ENCODE measurements at places on chromosomes 1 and 21. TPM values are rescaled to one million over a fixed set of nuclear protein-coding genes. Genes with fewer than 3 reads are reported as not detected.

PDC gene
- not detected for polyA plus RNA-seq

ESPN gene
- 10.1 TPM for polyA plus RNA-seq

ZNF648 gene
- polyA plus RNA-seq = 0.17 TPM

SMYD2 gene
- polyA plus RNA-seq = 18.3 TPM

OPRD1 gene
- polyA plus RNA-seq = not detected

NBPF20 gene
- polyA plus RNA-seq = 0.07 TPM

SRRM1 gene
- 86.0 TPM for polyA plus RNA-seq

GJA8 gene
- polyA plus RNA-seq = not detected

RBM11 gene
- 47.7 TPM for polyA plus RNA-seq

PFKL gene
- polyA plus RNA-seq = 3.1 TPM

F3 gene
- 30.2 TPM for polyA plus RNA-seq

BARHL2 gene
- polyA plus RNA-seq = not detected

TRIM46 gene
- polyA plus RNA-seq = 0.73 TPM

TRIM67 gene
- 0.95 TPM for polyA plus RNA-seq

GRIK3 gene
- 2.2 TPM for polyA plus RNA-seq

ABCA4 gene
- not detected for polyA plus RNA-seq

NLRP3 gene
- polyA plus RNA-seq = 12.5 TPM

Measured in Purkinje cell (primary cell).